Left ventricle myocardium inferior (tissue), 1 donor: ENCODE measurements at places on chromosomes 5 and 9. TPM values are rescaled to one million over a fixed set of nuclear protein-coding genes. Genes with fewer than 3 reads are reported as not detected.

GRCh38 chr5:3322642-3323041 lies 273.0 kb upstream of the IRX1 start:
- peaks cover 11% of the 10 kb centered on the region for H3K27me3 ChIP-seq
- no peak overlapping the region for H3K4me3 ChIP-seq
- H3K36me3 ChIP-seq, result no peaks in the 10 kb centered on the region

DNA sequence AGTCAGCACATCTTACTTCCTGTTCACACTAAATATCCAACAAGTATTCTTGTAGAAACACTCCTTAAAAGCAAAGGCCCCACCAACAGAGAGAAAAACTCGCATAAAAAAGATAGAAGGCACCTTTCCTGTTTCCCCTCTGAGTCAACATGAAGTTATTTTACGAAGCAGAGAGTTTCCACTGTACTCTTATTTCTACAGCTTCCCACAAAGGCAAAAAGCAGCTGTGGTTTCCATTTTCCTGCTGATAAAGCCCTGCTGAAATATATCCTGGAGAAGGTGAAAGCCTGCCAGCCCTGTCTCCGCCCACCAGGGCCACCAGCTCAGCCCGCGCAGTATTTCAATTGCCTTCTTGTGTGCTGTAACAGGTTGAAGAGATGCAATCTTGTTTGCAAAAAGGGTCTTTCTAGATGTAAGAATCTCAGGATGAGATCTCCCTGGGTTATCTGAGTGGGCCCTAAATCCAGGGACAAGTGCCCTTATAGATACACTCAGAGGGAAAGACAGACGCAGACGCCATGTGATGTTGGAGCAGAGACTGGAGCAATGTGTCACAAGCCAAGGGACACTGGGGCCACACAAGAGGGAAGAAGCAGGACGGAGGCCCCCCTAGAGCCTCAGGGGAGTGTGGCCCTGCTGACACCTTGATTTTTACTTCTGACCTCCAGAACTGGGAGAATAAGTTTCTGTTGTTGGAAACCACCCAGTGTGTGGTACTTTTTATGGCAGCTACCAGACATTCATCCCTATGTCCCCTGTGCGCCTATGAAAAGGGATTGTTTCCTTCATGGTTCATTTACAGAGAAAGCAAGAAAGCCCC lies 19.9 kb downstream of the SEMA4D start:
- peaks cover 24% of the 10 kb centered on the region for H3K4me1 ChIP-seq
- no peak overlapping the region for H3K4me3 ChIP-seq
- H3K36me3 ChIP-seq, result no peaks in the 10 kb centered on the region
- DNase-seq, result no peak
- no peak overlapping the region for H3K27ac ChIP-seq
- H3K27me3 ChIP-seq, result no peaks in the 10 kb centered on the region

- peaks cover 87% of the 10 kb centered on the region for H3K36me3 ChIP-seq
- H3K27ac ChIP-seq, result peak overlapping the region; percentile 31
- DNase-seq, result no peak
- peaks cover 85% of the 10 kb centered on the region for H3K4me1 ChIP-seq
- H3K27me3 ChIP-seq, result no peaks in the 10 kb centered on the region
These were observed 16.9 kb downstream of the CLTA start for GRCh38 chr9:36207546-36208012.

DNA sequence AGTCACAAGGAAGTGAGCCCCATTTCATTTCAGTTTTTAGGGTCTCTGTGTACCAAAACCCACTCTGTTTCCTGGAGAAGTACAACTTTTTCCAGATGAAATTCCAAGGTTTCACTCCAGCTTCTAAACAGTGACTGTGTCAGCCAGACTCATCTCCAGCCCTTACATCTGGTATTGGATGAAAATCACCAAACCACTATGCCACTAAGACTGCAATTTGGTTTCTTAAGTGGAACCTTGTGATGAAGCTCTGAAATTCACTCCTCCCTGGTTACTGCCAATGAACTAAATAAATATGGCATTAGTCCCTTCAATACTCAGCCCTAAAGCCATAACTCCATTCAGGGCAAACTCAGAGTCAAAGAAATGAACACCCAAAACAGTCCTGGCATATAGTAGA lies 211.2 kb upstream of the DAPK1 start:
- H3K27me3 ChIP-seq, result no peaks in the 10 kb centered on the region
- H3K4me3 ChIP-seq, result no peak overlapping the region
- H3K27ac ChIP-seq, result no peak overlapping the region
- DNase-seq, result no peak
- H3K36me3 ChIP-seq, result no peaks in the 10 kb centered on the region
- H3K4me1 ChIP-seq, result peaks cover 10% of the 10 kb centered on the region

- H3K4me3 ChIP-seq, result no peak overlapping the region
- H3K27ac ChIP-seq, result no peak overlapping the region
- H3K27me3 ChIP-seq, result no peaks in the 10 kb centered on the region
These were observed 182.6 kb upstream of the C9orf72 start for GRCh38 chr9:27755846-27756245.

GRCh38 chr5:71974165-71974564 lies 133.1 kb upstream of the MAP1B start:
- peaks cover 24% of the 10 kb centered on the region for H3K4me1 ChIP-seq
- no peak overlapping the region for H3K4me3 ChIP-seq
- H3K27ac ChIP-seq, result peak overlapping the region; percentile 80

- no peaks in the 10 kb centered on the region for H3K27me3 ChIP-seq
- H3K36me3 ChIP-seq, result no peaks in the 10 kb centered on the region
- H3K4me3 ChIP-seq, result peak overlapping the region; percentile 77
- peak; percentile 93 for DNase-seq
These were observed 6.3 kb upstream of the IRF1 start for GRCh38 chr5:132496631-132497487.

GRCh38 chr5:75433814-75434506 lies 77.5 kb downstream of the CERT1 start:
- no peak overlapping the region for H3K27ac ChIP-seq
- H3K4me1 ChIP-seq, result no peaks in the 10 kb centered on the region
- no peaks in the 10 kb centered on the region for H3K36me3 ChIP-seq
- H3K27me3 ChIP-seq, result no peaks in the 10 kb centered on the region
- DNase-seq, result no peak
- no peak overlapping the region for H3K4me3 ChIP-seq

- no peaks in the 10 kb centered on the region for H3K27me3 ChIP-seq
- H3K27ac ChIP-seq, result peak overlapping the region; percentile 90
- peaks cover 56% of the 10 kb centered on the region for H3K4me1 ChIP-seq
- no peaks in the 10 kb centered on the region for H3K36me3 ChIP-seq
- DNase-seq, result no peak
- no peak overlapping the region for H3K4me3 ChIP-seq
These were observed 18.2 kb downstream of the RUSC2 start for GRCh38 chr9:35508069-35508468.

- H3K27me3 ChIP-seq, result no peaks in the 10 kb centered on the region
- peaks cover 56% of the 10 kb centered on the region for H3K4me1 ChIP-seq
- peak overlapping the region; percentile 60 for H3K27ac ChIP-seq
- peaks cover 21% of the 10 kb centered on the region for H3K36me3 ChIP-seq
- H3K4me3 ChIP-seq, result no peak overlapping the region
- peak; percentile 73 for DNase-seq
These were observed 243.8 kb upstream of the WWC1 start for GRCh38 chr5:168047669-168048111.

- no peaks in the 10 kb centered on the region for H3K4me1 ChIP-seq
- DNase-seq, result no peak
- H3K27ac ChIP-seq, result no peak overlapping the region
- H3K36me3 ChIP-seq, result no peaks in the 10 kb centered on the region
- no peak overlapping the region for H3K4me3 ChIP-seq
These were observed 168.0 kb downstream of the KIF4B start for GRCh38 chr5:155181542-155181941.

GRCh38 chr5:107248066-107248695 lies 422.6 kb downstream of the EFNA5 start:
- H3K27ac ChIP-seq, result no peak overlapping the region
- H3K4me3 ChIP-seq, result no peak overlapping the region
- no peaks in the 10 kb centered on the region for H3K27me3 ChIP-seq
- H3K4me1 ChIP-seq, result no peaks in the 10 kb centered on the region
- DNase-seq, result peak; percentile 21
- no peaks in the 10 kb centered on the region for H3K36me3 ChIP-seq

- no peak for DNase-seq
- no peaks in the 10 kb centered on the region for H3K36me3 ChIP-seq
- H3K4me1 ChIP-seq, result no peaks in the 10 kb centered on the region
- no peak overlapping the region for H3K27ac ChIP-seq
- no peak overlapping the region for H3K4me3 ChIP-seq
- H3K27me3 ChIP-seq, result no peaks in the 10 kb centered on the region
These were observed 29.9 kb upstream of the C7 start for GRCh38 chr5:40879163-40879942.

GRCh38 chr9:135939351-135940265 lies 21.6 kb downstream of the UBAC1 start:
- peaks cover 23% of the 10 kb centered on the region for H3K4me1 ChIP-seq
- H3K4me3 ChIP-seq, result no peak overlapping the region
- DNase-seq, result no peak
- no peak overlapping the region for H3K27ac ChIP-seq
- peaks cover 96% of the 10 kb centered on the region for H3K36me3 ChIP-seq

DNA sequence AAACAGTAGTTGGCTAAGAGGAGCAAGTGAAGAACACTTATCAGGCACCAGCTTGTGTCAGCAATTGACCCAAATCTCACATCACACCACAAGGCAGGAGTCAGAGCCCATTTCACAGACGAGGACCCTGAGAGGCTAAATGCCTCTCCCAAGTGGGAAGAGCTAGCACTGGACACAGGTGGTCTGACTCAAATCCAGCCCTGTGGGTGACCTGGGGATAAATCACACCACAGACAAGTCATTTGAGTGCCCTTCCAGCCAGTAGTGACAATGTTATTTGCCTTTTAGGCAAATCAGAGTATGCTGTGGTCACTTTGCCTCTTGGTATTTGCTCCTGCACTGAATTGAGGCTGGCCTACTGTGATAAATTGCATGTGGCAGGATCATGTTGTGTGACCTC lies 138.7 kb downstream of the SYK start:
- no peak for DNase-seq
- H3K27ac ChIP-seq, result no peak overlapping the region
- no peaks in the 10 kb centered on the region for H3K36me3 ChIP-seq
- peaks cover under 1% of the 10 kb centered on the region for H3K27me3 ChIP-seq
- no peak overlapping the region for H3K4me3 ChIP-seq

GRCh38 chr9:89935115-89935514 lies 330.3 kb downstream of the GADD45G start:
- H3K36me3 ChIP-seq, result no peaks in the 10 kb centered on the region
- peaks cover 13% of the 10 kb centered on the region for H3K4me1 ChIP-seq
- H3K27me3 ChIP-seq, result no peaks in the 10 kb centered on the region

DNA sequence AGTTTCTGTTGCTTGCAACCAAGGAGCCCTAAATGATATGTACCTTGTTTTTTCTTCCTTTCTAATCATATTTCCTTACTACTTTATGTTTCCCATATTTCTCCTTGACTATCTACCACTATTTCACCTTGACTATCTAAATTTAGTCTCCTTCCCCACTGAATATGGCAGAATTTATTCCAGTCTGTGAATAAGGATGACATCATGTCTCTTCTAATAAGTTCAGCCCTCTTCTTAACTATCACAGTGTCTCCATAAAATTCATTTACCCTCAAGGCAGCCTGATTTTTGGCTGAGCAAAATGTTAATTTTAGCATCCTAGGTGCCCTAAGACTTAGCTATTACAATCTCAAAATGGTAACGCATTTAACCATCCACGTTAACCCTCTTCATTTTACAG lies 99.5 kb upstream of the EQTN start:
- peaks cover 26% of the 10 kb centered on the region for H3K4me1 ChIP-seq
- no peak for DNase-seq
- no peak overlapping the region for H3K27ac ChIP-seq
- no peaks in the 10 kb centered on the region for H3K27me3 ChIP-seq

DNA sequence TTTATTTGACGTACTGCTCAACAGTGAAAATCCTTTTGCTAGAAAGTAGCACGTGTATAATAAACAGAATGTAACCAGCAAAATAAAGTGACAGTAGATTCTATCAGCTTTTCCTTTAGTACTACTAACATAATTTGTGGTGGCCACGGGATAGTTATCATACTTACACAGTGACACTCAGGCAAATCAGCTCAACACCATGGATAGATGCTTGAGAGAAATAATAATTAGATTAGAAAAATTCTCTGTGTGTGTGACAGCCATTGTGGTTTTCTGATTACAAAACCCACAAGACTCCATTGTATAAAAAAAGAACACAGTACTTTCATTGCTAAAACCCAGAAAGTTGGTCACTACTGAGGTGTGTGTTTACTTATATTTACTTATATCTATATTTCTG lies 101.1 kb downstream of the MUSK start:
- no peaks in the 10 kb centered on the region for H3K36me3 ChIP-seq
- no peaks in the 10 kb centered on the region for H3K27me3 ChIP-seq
- no peak for DNase-seq

- H3K4me1 ChIP-seq, result no peaks in the 10 kb centered on the region
- no peaks in the 10 kb centered on the region for H3K27me3 ChIP-seq
- DNase-seq, result no peak
- H3K27ac ChIP-seq, result no peak overlapping the region
- H3K36me3 ChIP-seq, result no peaks in the 10 kb centered on the region
These were observed 31.2 kb upstream of the SLC28A3 start for GRCh38 chr9:84371737-84372136.

DNA sequence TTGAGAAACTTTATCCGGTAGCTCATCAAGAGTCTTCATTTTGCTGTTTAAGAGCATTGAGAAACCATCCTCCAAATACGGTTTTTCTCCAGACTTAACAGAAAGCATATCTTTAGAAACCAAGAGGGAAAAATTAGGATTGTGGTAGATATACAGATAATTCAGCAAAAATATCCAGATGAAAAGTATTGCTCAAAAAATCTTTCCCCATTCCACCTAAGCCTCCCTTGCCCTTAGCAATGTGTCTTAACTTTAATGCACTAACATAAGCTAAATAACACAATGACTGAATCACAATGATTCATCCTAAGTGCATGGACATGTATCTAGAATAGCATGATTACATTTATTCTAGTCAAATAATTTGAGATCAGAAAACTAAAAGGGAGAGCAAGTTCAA lies 130.3 kb upstream of the TARS1 start:
- H3K4me3 ChIP-seq, result no peak overlapping the region
- no peak overlapping the region for H3K27ac ChIP-seq
- no peak for DNase-seq
- H3K27me3 ChIP-seq, result no peaks in the 10 kb centered on the region
- no peaks in the 10 kb centered on the region for H3K36me3 ChIP-seq

GRCh38 chr5:88536146-88536545 lies 267.5 kb upstream of the TMEM161B start:
- H3K36me3 ChIP-seq, result no peaks in the 10 kb centered on the region
- H3K27me3 ChIP-seq, result peaks cover 12% of the 10 kb centered on the region
- H3K4me1 ChIP-seq, result no peaks in the 10 kb centered on the region
- no peak overlapping the region for H3K27ac ChIP-seq
- DNase-seq, result no peak

HK3 gene
- total RNA-seq, result 3.5 TPM

NTNG2 gene
- 1.9 TPM for total RNA-seq

GABRB2 gene
- 0.11 TPM for total RNA-seq

ZFR gene
- 60.3 TPM for total RNA-seq

INSL4 gene
- not detected for total RNA-seq

SNAPC4 gene
- total RNA-seq, result 5.2 TPM

CHSY3 gene
- total RNA-seq, result 0.85 TPM

BARX1 gene
- total RNA-seq, result not detected

ADAMTS2 gene
- total RNA-seq, result 4.6 TPM

SELENOP gene
- 213 TPM for total RNA-seq

RXRA gene
- total RNA-seq, result 57.1 TPM

ZDHHC11 gene
- 18.7 TPM for total RNA-seq

TMEM203 gene
- total RNA-seq, result 47.6 TPM

AP3B1 gene
- 22.0 TPM for total RNA-seq

HACD4 gene
- 0.71 TPM for total RNA-seq

RICTOR gene
- 35.0 TPM for total RNA-seq

IQGAP2 gene
- 4.1 TPM for total RNA-seq

ACSL6 gene
- total RNA-seq, result 2.7 TPM
